ENCODE measurements at places on chromosomes 6 and 20. TPM values are rescaled to one million over a fixed set of nuclear protein-coding genes. Genes with fewer than 3 reads are reported as not detected.

GRCh38 chr20:49237531-49237930, 18.3 kb downstream of the DDX27 start:
- DNase-seq = no peak
- no peak overlapping the region for H3K4me3 ChIP-seq
- no peaks in the 10 kb centered on the region for H3K4me1 ChIP-seq
- H3K27me3 ChIP-seq = no peaks in the 10 kb centered on the region
- no peak overlapping the region for H3K27ac ChIP-seq

- no peak overlapping the region for H3K4me3 ChIP-seq
- H3K27me3 ChIP-seq = no peaks in the 10 kb centered on the region
- H3K4me1 ChIP-seq = no peaks in the 10 kb centered on the region
- no peaks in the 10 kb centered on the region for H3K36me3 ChIP-seq
- no peak overlapping the region for H3K27ac ChIP-seq
Observed at GRCh38 chr6:69984506-69984905, 118.2 kb downstream of the COL19A1 start.

SMOC2 gene
- 6.5 TPM for polyA plus RNA-seq

GRCh38 chr20:61599541-61599992, 347.5 kb downstream of the CDH4 start:
- no peak overlapping the region for H3K4me3 ChIP-seq
- H3K27me3 ChIP-seq = no peaks in the 10 kb centered on the region
- DNase-seq = no peak
- no peaks in the 10 kb centered on the region for H3K36me3 ChIP-seq

GRCh38 chr6:138618168-138618567, 118.9 kb upstream of the NHSL1 start:
- H3K4me1 ChIP-seq = no peaks in the 10 kb centered on the region
- H3K27me3 ChIP-seq = no peaks in the 10 kb centered on the region
- H3K4me3 ChIP-seq = no peak overlapping the region
- H3K27ac ChIP-seq = no peak overlapping the region

- DNase-seq = peak; percentile 79
- no peak overlapping the region for H3K27ac ChIP-seq
- no peaks in the 10 kb centered on the region for H3K36me3 ChIP-seq
Observed at GRCh38 chr6:32885698-32886286, 31.8 kb downstream of the PSMB9 start.

All from thymus (tissue), 14 donors.